ENCODE measurements at places on chromosomes 16 and 17.

DNA sequence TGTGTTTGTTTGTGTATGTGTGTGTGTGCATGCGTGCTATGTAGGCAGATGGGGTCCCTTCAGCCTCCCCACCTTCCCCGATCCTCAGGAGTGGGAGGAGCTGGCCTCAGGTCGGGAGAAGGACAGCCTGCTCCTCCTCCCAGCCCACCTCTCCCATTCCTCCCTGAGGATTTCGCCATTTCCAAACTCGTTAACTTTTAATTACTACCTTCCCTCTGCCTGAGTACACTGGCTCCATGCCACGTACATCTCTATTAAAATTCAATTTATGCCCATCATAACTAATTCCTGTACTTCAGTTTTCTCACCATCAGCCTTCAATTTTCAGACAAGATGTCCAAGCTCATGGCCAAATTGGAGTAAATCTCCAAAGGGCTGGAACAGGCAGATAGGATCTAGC lies 148.6 kb downstream of the SDK2 start:
- no peak for DNase-seq

- DNase-seq: no peak
Observed at GRCh38 chr17:1186214-1186820, 6.5 kb upstream of the ABR start.

GRCh38 chr16:87344931-87345631 lies 27.9 kb upstream of the C16orf95 start:
- DNase-seq: peak; percentile 43

- DNase-seq: no peak
Observed at GRCh38 chr16:12569061-12569460, 234.6 kb downstream of the CPPED1 start.

- no peak for DNase-seq
Observed at GRCh38 chr17:10130263-10130662, 68.1 kb downstream of the GAS7 start.

DNA sequence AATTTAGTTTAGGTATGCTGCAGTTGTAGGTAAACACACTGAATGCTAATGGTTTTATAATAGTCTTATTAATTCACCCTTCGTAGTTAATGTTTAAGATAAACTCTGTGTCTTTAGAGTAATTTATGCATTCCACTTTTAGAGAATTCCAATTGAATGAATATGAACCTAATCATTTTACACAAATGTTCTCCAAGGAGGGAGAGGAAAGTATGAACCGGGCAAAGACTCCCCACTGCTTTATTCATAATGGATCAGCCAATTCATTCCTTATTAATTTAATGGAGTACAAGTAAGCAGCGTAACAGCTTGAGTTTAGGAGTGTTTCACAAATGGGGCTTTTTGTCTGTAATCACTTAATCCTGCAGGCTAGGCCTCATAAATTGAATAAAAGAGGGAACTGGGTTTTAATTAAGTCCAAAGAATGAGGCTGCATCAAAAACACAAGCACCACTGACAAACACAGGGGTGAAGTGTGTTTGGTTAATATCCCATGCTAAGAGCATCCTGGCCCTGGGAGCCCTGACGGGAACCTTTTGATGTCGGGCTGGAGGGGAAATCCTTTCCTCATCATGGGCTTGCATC lies 375.7 kb upstream of the DYNLRB2 start:
- DNase-seq: no peak

GRCh38 chr17:44922746-44923470 lies 7.6 kb upstream of the GFAP start:
- no peak for DNase-seq

Measured in stimulated activated CD8-positive, alpha-beta memory T cell treated with anti-CD3 and anti-CD28 coated beads, Interleukin-15, amount 100 ng/mL, for 4 hours (primary cell).